Lower leg skin (tissue), 4 donors: ENCODE measurements at places on chromosomes 13 and 19.

GRCh38 chr13:19836472-19836871, 27.0 kb downstream of the ZMYM5 start:
- DNase-seq: no peak

DNA sequence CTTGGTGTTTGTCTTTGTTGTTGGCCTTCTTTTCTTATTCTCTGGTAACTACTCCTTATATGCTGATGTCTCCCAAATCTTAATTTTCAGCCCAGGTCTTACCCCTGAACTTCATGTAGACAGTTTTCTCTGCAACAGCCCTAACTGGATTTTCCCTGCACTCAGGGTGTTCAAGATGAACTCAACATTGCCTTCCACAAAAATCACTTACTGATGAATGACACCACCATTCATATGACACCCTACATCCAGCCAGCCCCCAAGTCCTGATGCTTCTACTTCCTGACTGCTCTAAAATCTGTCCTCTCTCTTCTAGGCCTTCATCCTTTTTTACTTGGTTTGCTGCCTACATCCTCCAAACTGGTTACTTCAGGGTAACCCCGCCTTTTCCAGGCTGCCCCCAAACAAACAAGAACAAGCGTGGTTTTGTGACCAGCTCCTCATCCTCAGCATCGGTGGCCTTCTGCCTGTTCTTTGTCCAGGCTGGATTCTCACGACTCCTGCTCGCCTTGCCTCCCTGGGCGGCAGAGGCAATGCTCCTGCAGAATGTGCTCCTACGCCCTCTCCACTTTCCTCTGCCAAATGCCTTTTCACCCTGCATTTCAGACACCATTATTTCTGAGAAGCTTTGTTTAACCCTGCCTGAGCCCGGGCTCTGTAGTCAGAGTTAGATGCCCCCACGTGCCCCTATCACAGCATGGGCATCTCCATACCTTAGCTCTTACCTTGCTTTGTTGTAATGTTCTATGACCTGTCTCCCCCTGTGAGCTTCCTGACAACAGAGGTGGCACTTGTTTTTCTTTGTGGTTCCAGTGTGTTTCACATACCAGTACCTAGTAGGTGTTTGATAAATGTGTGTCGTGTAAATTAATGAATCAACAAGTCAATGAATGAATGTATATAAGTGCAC, 61.8 kb downstream of the WDFY2 start:
- DNase-seq: no peak

- DNase-seq: peak; percentile 98
Measured at GRCh38 chr19:4328243-4328990, 10.2 kb downstream of the STAP2 start.

DNA sequence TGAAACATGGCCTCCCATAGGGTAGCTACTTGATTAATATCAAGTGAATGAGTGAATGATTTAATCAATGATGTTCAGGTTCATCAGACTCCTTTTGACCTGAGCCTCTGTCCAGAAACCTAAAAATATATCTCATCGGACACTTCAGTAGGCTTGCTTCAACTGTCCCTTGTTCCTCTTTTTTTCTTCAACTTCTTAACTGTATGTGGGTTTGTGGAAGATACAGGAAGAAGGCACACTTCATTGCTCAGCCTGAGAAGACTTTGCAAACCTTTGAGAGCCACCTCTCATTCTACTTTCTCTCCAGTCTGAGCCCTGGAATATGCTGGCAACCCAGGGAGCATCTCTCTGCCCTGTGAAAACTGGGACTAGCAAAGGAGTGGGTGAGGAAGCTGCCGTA, 557.0 kb downstream of the FGF9 start:
- DNase-seq: no peak

DNA sequence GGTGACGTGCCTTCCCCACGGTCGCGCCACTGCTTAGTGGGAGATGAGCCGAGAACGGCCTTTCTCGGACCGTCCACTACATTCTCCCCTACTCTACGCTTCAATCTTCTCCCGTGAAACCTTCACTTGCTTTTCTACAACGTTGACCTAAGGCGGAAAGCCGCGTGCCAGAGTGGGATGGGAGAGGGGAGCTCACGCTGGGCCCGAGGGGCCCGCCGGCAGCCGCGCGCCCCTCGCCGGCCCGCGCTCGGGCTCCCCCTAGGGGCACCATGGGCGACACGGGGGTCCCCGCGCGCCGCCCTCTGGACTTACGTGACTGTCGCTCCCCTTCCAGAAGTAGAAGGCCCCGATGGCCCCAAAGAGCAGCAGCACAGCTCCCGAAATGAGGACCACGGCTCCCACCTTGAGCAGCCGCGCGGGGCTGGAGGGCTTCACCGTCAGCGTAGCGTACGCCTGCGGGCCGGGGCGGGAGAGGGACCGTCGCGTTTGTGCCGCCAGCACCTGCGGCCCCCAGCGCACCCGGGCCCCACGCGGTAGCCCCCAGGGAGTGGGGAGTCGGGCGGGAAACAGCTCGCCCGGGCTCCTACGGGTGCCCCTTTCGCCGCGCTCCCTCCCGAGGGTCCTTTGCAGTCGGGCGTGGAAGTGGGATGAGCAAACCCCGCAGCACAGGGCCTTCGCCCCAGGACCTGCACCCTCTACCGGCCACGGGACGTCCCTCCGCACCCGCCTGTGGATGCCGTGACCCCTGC, 727 bp downstream of the CNMD start:
- no peak for DNase-seq

DNA sequence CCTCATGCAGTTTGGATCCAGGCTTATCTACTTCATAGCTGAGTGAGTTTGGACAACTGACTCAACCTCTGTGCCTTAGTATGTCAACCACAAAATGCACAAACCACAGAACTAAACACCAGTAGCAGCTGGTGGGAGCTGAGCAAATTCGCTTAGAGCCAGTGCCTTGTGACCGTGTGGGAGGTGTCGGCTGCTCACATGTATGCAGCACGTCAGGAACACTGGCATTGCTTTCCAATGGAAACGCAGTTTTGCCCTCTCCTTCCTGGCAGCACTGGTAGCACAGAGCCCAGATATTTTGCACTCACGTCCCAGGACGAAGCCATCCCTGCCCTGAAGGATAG, 8.3 kb upstream of the NTN5 start:
- DNase-seq: no peak

DNA sequence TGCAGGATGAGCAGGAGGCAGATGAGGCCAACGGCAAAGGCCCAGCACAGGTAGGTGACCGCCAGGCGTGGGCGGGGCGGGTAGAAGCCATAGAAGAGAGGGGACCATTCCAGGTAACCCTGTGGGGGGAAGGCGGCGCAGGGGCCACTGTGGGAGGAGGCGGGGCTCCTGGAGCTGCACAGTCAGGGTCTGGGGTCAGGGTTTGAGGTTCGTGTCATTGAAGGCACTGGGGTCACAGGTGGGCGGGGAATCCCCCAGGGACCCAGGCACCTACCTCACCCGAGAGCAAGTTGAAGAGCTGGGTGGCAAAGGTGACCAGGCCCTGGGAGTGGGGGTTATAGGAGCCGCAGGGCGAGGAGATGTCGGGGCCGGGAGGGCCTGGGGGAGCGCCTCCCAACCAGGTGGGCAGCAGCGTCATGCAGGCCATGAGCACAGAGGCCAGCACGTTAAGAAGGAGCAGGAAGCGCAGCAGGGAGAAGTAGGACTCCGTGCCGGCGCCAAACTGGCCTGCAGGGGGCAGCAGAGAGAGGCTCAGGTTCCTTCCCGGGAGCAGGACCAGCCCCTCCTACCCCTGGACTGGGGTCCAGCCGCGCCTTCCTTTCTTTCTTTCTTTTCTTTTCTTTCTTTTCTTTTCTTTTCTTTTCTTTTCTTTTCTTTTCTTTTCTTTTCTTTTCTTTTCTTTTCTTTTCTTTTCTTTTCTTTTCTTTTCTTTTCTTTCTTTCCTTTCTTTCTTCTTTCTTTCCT, 4.6 kb downstream of the TMC4 start:
- peak; percentile 98 for DNase-seq

DNA sequence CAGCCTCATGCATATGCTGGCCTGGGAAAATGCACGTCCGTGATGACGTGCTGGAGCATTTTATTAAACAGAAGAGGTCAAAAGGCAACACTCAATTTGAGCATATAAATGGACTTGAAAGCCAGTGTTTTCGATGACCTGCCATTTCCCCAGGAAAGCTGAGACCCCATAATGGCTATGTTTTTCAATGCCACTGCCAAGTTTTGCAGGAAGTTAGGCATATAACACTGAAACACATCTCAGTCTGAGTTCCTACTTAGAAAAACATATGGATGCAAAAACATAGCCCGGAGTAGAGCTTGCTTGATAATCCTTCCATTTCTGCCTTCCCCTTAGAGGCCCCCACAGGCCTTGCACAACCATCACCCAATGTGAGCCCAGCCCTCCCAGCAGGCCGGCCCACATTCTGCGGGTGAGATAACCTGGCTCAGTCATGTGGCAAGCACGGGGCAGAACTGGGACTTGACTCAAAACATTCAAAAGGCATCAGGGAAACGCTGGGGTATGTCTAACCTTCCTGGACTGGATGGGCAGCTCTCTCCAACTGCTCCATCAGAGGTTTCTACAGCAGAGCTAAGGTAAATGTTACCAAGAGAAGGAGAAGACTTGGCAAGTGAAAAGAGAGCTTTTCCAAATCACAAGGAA, 24.9 kb downstream of the EPS15L1 start:
- peak; percentile 95 for DNase-seq

GRCh38 chr13:51444922-51445321, 7.9 kb downstream of the INTS6 start:
- no peak for DNase-seq

GRCh38 chr19:40367577-40368434, 19.3 kb downstream of the PLD3 start:
- no peak for DNase-seq

DNA sequence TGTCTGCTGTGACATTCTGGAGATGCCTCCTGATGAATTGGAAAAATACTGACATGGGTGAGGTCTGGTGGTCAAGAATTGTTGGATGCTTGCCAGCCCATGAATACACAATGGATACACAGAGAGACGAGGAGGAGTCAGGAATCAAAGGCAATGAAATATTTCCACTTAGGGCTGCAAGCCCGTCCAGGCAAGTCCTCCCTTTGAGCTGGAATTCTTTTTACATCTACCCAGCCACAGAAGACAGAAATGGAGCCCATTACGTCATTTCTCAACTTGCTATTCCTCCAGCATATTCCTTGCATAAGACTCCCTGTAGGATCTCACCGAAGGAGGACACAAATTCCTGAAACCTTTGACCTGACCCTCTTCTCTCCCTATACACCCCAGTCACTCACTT, 15.7 kb upstream of the IGFL4 start:
- no peak for DNase-seq

DNA sequence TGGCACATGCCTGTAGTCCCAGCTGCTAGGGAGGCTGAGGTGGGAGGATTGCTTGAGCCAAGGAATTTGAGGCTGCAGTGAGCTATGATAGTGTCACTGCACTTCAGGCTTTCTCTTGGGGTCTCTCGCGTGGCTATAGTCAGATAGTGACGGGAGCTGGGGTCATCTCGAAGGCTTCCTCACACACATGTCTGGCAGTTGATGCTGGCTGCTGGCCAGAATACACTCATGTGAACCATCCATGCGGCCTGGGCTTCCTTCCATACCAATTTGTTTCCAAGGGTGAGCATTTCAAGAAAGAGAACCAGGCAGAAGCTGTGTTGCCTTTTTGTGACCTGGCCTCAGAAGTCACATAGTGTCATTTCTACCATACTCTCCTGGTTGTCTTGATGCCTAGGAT, 26.4 kb downstream of the LEUTX start:
- no peak for DNase-seq

DNA sequence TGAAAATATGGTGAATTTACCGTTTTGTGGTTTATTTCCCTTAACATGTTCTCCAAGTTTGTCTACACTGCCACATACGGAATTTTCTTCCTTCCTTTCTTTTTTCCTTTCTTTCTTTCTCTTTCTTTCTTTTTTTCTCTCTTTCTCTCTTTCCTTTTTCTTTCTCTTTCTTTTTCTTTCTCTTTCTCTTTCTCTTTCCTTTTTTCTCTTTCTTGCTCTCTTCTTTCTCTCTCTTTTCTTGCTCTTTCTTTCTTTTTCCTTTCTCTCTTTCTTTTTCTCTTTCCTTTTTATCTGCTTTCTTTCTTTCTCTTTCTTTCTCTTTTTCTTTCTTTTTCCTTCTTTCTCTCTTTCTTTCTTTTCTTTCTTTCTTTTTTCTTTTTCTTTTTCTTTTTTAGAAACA, 1962.3 kb upstream of the PCDH20 start:
- no peak for DNase-seq

- no peak for DNase-seq
Measured at GRCh38 chr13:105996391-105997025, 539.0 kb downstream of the EFNB2 start.

GRCh38 chr13:112496166-112496565, 91.8 kb downstream of the TUBGCP3 start:
- no peak for DNase-seq

- DNase-seq: no peak
Measured at GRCh38 chr13:76738616-76739015, 147.6 kb downstream of the KCTD12 start.

DNA sequence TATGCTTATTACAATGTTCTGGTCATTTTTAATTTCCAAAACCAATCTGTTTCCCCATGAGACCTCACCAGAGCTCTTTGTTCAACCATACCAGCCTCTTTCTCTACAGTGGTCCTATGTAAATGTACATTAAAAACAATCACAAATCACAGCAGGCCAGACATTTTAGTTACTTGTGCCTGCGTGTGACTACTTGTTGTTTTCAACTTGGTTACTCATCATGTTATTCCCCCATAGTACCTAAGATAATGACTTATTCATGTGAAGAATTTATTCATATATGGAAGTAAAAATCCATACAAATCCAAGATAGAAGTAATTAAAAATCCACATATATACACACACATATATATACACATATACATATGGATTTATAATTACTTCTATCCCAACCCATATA, 379.6 kb downstream of the SLITRK6 start:
- DNase-seq: no peak
